ENCODE measurements at places on chromosomes 16 and 17.

- DNase-seq = no peak
Observed at GRCh38 chr16:68987734-68988457, 117.6 kb upstream of the HAS3 start.

DNA sequence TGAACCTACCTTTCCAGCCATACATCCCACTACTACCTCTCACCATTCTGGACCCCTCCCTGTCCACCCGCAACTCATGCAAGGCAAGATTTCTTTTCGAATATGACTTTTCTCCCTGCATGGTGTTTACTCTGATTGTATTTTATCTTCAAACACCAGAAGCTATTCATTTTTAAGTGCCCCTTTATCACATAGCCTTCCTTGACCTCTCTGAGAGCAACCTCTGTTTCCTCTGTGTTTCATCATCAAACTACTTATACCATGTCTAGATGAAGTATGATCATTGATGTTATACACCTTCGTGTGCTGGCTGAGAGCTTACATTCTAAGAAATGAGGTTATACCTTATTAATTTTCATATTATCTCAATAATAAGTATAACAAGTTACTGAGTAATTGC lies 31.8 kb downstream of the SYCE1L start:
- no peak for DNase-seq

DNA sequence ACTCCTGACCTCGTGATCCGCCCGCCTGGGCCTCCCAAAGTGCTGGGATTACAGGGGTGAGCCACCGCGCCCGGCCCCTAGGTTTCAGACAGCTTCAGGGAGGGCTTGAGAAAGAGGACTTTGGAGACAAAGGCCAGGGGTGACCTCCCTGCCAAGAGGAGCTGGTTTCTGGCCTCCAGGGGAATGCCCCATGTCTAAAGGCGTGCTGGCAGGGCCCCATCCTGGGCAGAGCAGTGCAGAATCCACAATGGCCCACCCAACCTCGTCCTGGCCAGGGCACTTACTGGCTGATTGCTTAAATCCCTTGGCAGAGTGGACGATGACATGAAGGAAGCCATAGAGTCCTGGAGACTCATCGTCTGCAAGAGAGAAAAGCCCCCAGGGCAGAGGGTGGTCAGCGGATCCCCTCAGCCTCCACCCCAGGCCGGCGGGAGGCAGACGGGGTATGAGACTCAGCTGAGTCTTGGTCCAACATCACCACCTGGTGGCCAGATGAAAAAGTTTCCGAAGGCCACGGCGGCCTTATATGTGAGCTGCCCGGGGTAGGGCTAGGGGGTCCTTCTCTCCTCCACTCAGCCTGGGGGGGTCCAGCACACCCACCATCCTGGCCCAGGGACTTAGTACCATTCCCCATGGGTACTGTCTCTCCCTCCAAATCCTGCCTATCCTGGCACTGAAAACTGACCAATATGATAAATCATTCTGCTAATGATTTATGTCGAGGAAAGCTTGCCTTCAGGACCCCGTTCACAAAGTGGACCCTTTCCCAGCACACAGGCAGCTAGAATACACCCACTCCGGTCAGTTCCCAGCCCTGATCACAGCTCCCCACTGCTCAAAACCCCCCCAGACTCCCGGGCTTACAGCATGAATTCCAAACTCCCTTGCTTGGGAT lies 59.1 kb downstream of the TIMM22 start:
- no peak for DNase-seq

DNA sequence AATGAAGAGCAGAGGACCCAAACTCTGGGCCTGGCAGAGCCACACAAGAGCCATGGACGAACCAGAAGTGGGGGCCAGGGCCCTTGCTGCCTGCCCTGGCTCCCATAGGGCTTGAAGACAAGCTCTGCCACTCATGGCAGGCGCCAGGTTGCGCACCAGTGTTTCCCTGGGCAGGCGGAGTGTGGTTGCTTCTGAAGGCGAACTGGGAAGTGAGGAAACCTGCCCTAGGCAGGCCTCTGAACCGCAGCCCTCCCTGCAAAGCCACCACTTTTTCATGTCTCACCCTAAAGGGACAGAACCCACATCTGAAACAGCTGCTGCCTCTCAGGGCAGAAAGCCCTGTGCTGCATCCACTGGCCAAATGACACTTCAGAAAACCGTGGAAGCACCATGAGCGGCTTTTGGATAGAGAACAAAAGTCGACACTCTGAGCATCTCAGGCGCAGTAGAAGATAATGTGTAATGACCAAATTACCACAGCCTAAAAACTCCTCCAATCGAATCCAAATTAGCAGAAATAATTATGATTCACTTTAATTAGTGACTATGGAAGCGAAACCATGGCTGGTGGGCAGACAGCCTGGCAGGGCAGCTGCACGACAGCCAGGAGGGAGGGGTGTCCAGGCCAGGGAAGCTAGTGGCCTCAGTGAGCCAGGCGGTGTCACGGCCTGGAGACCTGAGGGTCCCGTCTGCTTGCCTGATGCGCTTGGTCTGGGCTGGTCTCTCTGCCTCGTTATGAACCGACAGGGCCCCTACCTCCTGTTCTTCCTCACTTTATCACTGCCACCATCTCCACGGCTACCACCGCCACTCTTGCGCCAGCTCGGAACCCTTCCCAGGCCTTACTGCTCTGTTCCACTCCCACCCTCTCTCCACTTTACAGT lies 59.1 kb downstream of the PRMT7 start:
- DNase-seq = no peak

DNA sequence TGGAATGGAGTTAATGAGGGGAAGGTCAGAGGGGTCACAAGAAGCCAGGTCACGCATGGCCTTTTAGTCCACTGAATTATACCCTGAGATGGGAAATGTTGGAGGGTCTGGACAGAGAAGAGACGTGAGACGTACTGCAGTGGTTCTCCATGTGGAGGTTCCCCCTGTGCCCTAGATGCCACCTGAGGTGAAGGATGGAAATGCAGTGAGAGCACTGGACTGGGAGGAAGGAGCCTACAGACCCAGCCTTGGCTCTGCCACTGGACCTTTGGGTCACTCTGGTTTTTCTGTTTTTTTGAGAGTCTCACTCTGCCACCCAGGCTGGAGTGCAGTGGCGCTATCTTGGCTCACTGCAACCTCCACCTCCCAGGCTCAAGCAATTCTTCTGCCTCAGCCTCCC lies 1.8 kb upstream of the PLSCR3 start:
- no peak for DNase-seq

GRCh38 chr17:82938486-82938872 lies 98.7 kb upstream of the ZNF750 start:
- no peak for DNase-seq

DNA sequence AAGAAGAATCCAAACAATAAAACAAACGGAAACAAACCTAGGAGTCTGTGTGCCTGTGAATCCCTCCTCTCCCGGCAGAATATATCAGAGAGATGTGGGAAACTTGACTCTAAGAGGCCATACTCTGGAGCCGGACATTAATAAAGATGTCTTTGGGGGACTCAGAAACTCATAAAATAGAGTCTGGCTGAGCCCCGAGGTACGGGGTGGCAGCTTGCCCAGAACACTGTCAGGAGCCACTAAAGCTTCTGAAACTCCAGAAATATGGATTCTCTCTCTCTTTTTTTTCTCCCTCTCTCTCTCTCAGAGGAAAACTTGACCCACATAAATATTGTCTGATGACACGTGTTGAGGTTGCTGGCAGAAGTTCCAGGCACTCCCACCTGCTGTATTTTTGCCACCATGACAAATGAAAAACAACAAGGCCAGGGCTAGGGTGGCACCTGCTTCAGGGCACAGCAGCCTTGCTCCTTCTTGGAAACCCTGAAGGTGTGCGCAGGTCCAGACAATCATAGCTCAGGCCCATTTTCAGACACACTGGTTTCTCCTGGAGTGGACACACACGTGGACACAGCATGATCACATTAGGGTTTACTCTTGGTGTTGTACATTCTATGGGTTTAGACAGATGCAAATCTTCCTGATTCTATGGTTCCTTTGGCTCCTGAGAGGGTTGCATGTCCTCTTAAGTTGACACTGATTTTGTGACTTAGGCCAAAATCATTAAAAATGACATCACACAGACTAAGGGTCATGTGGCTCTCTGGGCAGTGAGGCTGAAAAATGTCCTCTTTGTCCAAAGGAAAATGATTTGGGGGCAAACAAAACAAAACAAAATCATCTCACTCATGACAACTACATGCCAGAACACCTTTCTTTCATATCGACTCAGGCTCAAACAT lies 282.6 kb upstream of the IRX3 start:
- no peak for DNase-seq

GRCh38 chr16:56211435-56211981 lies 20.2 kb downstream of the GNAO1 start:
- DNase-seq = no peak

GRCh38 chr16:69703638-69704037 lies 22.7 kb downstream of the NQO1 start:
- DNase-seq = peak; percentile 16

DNA sequence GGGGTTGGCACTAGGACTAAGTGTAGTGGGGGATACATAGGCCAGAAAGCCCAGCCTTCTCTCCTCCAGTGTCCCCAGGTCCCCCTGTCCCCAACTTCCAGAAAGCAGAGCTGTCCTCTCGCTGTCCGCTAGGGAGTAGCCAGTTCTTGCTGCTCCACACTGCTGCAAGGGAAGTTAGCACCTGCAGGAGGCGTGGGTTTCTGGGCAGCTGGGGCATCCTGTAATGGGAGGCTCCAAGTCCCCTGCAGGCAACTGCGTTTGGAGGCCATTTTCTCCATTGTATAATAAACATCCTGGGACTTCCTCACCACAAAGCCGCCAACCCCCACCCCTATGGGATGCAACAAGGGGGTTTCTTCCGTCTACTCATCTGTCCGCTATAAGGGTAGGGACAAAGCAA lies 1.7 kb downstream of the RPRML start:
- DNase-seq = no peak

GRCh38 chr17:50213026-50214022 lies 11.9 kb upstream of the COL1A1 start:
- no peak for DNase-seq

GRCh38 chr17:68238871-68239253 lies 9.0 kb upstream of the AMZ2 start:
- no peak for DNase-seq

GRCh38 chr17:57722704-57723043 lies 22.4 kb downstream of the CCDC182 start:
- no peak for DNase-seq

DNA sequence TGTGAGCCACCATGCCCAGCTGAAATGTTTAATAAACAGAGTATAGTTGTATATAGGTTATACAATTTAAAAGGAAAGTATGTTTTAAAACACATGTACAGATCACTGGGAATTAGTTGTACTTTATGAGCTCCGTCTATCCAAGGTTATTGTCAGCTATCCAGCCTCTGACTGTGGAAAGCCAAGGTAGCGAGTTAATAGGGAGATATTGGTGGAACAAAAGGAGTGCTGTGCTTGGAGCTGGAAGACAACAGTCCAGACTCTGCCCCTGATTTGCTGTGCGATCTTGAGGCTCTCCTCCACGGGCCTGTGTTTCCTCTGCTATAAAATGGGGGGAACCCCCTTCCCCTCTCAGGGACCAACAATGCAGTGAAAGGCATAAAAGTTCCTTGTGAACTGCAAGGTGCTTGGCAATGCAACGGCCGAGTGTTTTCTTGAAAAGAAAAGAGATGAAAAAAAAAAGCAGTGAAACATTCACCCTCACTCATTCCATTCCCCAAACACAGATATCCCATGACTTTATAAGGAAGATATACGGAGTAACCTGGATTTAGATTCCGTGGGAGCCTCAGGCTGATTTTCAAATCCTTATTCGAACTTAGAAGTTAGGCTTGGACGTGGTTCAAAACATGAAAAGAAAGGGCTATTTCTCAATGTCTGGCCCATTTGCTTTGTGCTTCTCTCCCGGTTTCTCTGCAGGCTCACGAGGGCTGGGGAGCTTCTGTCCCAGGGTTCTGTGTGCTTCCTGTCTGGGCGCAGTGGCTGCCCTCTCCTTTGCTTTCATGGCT lies 34.1 kb downstream of the CUEDC1 start:
- no peak for DNase-seq

DNA sequence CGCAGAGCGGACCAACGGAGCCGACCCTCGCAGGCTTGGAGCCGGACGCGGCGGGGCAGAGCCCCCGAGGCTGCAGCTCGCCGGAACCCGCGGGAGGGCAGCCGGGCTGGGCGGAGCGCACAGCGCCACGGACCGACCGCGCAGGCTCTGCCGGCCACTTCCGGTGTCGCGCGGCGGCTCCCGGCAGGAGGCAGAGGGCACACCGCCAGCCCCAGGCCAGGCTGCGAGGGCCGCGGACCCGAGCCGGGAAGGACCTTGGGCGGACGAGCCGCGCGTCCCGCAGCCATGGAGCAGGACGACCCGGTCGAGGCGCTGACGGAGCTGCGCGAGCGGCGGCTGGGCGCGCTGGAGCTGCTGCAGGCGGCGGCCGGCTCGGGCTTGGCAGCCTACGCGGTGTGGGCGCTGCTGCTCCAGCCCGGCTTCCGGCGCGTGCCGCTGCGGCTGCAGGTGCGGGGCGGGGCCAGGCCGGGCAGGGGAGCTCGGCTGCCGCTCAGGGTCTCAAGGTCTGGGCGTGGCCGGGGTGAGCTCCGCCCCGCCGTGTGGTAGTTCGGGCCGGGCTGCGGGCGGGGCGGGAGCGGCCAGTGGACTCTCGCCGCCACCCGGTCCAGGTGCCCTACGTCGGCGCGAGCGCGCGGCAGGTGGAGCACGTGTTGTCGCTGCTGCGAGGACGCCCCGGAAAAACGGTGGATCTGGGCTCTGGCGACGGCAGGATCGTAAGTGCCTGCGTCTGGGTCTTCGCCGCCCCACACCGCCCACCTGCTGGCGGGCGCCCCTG lies at the start of gene ANTKMT:
TSS of gene ANTKMT (plus strand) at position 157 of the 775 bp plus-strand sequence. CDS start at position 286, 129 bp downstream.
- no peak for DNase-seq

GRCh38 chr16:85213926-85214675 lies 101.8 kb upstream of the CIBAR2 start:
- DNase-seq = no peak

DNA sequence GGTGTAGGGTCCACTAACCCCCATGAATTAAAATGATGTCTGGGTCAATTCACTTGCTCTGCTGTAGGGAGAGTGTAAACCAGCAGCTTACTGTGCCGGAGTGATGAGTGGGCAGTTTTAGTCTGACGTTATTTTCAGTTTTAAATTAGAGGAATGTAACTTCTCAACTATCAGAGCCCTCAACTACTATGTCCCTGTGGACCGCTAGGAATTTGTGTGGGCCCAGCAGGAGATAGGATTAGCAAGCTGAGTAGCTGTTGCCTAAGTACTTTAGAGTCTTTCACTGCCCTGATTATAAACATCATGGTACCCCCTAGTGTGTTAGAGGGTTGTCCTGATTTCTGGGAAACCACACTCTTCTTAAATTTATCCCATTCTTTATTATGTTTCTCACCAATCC lies 11.4 kb downstream of the MARVELD3 start:
- peak; percentile 42 for DNase-seq

GRCh38 chr16:82864332-82865040 lies 237.7 kb downstream of the CDH13 start:
- no peak for DNase-seq

- DNase-seq = no peak
Observed at GRCh38 chr16:14283786-14284185, 212.7 kb downstream of the MRTFB start.

GRCh38 chr17:73031472-73031871 lies 61.0 kb downstream of the SLC39A11 start:
- no peak for DNase-seq

GRCh38 chr17:21318439-21318838 lies 33.9 kb downstream of the MAP2K3 start:
- DNase-seq = no peak
